RCC 7860 (cell line): ENCODE measurements at places on chromosomes 7 and 10.

DNA sequence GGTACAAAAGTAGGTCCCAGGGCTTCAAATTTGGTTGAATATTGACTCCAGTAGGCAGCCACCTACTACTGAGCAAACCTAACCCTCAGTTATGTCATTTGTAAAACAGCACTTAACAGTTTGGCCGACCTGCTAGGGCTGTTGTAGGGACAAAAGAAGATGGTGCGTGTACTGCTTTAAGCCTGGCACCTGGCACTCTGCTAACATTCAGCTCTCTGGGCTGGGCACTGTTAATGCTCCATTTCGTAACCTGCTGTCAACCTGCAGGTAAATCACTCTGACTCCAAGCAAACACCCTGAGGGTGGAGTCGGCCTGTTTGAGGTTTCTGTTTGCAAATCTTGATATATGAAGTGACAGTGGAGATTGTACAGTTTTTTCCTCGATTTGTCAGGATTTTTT lies 7.2 kb downstream of the ZKSCAN1 start:
- DNase-seq = no peak

DNA sequence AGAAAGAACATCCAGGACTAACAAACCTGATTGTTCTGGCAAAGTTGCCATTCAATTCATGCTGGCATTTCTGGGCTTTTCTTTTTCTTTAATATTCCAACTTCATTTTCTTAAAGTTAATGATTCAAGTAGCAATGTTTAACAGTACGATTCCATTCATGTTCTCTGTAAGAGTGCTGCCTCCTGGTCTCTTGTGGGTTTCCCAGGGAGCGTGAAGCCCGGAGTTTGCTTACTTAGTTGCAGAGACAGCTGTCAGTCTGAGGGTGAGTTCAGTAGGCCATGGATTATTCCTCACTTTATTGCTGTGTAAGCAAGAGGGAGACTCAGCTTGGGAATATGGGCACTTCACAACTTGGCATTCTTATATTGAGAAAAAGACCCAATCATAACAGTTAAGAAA lies 142.2 kb downstream of the TWIST1 start:
- DNase-seq = peak; percentile 16

DNA sequence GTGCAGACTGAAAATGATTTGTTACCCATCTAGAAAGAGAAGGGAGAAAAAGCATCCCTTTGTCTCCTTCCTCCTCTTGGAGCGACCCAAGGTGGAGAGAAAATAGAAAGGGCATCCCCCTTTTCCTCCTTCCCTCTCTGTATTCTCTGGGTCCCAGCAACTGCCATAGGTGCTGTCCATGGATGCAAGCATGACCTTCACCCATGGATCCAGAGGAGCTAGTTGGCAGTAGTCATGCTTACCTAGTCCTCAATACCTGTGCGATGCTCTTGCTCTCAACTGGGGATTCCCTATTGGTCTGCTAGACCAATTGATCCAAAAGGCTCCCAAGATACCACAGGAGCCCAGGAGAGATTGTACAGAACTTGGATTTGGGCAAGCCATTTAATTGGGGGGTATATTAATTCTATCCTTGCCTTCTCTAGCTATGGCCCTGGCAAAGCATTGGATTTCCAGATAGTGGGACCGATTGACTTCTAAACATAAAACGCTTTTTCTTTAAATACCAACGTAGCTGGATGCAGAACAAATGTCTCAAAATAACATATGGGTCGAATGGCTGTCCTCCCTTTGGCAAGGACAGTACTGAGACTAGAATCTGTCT lies 547.8 kb upstream of the IGFBP3 start:
- no peak for DNase-seq

DNA sequence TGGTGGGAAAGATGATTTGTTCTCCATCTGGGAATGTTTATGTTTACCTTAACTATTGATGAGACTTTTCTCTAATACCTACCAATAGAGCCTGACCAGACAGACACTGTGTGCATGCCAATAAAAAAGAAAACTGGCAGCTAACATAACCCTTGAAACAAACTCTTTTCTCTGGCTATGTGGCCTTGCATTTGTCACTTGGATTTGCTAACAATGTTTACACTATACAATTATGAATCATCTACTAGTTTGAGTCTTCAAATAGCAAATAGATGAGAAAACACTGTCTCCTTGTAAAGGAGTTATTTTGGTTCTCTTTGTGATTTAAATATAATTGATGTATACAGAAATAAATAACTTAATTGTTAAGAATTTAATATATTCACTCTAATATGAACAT lies 273.1 kb downstream of the SEMA3D start:
- no peak for DNase-seq

- DNase-seq = no peak
Measured at GRCh38 chr10:95247881-95248583, 42.8 kb downstream of the PDLIM1 start.
